ENCODE measurements at places on chromosomes 4 and X.

DNA sequence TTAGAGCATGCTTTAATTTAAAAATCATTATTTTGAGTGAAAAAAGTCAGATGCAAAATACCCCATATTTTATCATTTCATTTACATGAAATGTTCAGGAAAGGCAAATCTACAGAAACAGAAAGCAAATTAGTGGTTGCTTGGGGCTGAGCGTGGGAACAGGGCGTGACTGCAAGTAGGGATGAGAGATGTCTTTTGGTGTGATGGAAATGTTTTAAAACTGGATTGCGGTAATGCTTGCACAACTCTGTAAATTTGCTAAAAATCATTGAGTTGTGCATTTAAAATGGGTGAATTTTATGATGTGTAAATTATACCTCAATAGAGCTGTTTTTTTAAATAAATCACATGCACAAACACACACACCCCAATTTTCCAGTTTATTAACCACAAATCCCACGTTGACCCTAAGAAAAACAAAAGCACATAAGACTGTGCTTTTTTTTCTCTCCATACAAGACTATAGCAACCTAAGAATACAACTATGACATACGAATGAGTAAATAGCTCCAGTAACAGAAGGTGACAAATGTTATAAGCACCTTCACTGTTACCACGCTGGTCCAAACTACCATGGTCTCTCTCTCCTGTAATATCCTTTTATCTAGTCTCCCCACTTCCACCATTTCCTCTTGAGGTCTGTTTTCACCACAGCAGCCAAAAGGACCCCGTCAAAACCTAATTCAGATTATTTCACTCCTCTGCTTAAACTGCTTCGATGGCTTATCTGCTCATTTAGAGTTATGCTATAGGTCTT is 37.2 kb downstream of the FRMD7 start:
- no peak for DNase-seq

- DNase-seq: peak; percentile 65
These were observed 53.9 kb downstream of the HMX1 start for GRCh38 chr4:8817813-8818062.

GRCh38 chr4:70619778-70620177 is 8.8 kb upstream of the ENAM start:
- no peak for DNase-seq

- DNase-seq: no peak
These were observed 119.8 kb downstream of the AMELX start for GRCh38 chrX:11412715-11413623.

GRCh38 chr4:111434586-111434985 is 710.7 kb upstream of the FAM241A start:
- DNase-seq: no peak

GRCh38 chr4:166259081-166259480 is 386.0 kb downstream of the TLL1 start:
- no peak for DNase-seq

- DNase-seq: no peak
These were observed 33.5 kb downstream of the PWWP3B start for GRCh38 chrX:106201502-106202178.

DNA sequence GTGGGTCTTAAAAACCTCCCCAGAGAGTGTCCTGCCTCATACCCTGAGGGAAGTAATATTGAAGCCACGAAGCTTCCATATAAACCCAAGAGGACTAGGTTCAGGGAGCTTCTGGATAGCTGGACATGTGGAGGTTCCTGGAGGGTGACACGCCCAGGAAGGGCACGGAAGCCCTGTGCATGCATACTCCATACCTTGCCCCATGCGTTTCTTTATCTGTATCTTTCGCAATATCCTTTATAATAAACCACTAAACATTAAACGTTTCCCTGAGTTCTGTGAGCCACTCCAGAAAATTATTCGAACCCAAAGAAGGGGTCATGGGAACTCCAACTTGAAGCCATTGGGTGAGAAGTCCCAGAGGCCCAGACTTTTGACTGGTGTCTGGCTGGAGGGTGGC is 45.7 kb upstream of the HPF1 start:
- DNase-seq: no peak

- DNase-seq: no peak
These were observed 34.5 kb upstream of the WAS start for GRCh38 chrX:48649102-48649501.

DNA sequence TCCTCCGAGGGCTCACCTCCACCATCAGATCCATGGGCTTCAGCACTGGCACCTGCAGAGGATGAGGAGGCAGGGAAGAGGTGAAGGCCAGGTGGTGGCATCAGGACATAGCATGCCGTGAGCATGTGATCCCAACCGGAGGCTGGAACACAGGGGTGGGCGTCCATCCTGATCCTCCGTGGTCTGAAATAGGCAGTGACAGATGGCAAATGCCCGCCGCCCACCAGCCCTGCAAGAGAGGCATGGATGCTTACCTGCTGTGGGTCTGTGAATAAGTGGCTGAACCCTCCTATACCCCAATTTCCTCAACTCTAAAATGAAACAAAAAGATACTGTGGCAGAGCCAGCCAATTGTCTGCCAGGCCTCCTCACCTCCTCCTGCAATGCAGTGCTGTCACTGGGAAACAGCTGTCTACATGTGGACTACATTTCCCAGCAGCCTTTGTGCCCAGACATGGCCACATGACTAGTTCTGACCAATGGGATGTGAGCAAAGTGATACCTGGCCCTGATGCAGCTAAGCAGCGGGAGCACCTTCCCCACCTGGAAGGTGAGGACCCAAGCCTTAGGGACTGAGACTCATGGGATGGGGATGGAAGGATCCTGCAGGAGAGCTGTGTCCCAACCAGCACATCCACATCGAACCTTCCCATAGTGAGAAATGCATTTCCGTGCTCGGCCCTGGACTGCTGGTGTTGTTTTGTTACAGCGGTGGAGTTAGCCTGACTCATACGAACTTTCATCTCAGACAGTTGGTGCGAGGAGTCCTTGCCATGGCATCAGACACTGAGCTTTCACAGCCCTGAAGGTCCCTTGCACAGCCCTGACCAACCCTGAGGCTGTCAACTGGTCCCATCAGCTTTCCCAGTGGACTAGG is 99.5 kb downstream of the PPP2R2C start:
- no peak for DNase-seq

- no peak for DNase-seq
These were observed 17.5 kb downstream of the PALLD start for GRCh38 chr4:168514249-168514852.

DNA sequence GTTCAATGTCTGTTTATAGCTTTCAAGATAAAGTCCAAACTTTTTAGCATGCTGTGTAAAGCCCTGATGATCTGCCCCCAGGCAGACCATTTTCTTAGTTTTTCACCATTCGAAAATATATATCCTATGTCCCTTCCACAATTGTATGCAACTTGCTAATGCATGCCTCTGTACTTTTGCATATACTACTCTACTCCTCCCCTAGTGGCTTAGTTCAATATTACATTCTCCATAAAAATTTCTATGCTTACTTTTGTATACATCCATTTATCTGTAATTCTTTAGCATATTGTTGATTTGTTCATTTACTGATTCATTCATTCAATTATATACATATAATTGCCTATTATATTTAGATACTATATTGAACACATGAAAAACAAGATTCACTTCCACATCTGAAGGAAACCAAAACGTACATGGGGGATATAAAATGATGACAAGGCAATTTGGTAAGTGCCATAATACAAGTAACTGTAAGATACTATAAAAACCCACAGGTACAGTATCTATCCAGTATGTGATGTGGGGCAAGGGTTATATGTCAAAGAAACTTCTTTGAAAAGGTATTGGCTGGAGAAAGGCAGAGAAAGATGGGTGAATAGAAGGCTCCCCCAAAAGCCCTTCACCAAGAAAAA is 902.5 kb downstream of the FAM133A start:
- no peak for DNase-seq

- DNase-seq: peak; percentile 49
These were observed 12.1 kb downstream of the PPP2R3B start for GRCh38 chrX:374596-374995.

GRCh38 chr4:26503844-26504243 is 13.6 kb upstream of the CCKAR start:
- DNase-seq: no peak

DNA sequence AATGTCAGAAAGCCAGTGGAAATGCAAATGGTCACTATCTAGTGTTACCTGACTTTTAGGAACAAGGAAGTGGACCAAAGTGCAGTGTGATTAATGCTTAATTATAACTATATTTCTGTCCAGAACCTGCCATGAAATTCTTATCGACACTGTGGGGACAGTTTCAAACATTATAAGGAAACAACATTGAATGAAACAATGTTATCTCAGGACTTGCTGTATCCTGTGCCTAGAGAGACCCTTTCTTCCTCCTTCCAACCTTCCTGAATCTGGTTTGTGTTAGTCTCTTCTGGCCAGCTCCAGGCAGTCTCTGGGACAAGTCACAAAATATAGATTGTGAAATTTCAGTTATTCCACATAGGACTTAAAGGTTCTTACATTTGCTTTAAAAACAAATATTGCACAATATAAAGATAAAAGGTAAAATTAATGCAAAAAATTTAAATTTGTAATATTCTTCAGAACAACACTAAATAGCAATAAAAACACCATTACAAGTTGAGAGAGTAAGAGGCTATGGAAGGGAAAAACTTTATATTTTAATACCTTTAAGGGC is 203.4 kb downstream of the ZNF674 start:
- no peak for DNase-seq

Data from posterior cingulate gyrus (tissue), 11 donors.